ENCODE measurements at places on chromosomes 7 and 10.

- DNase-seq: no peak
Measured at GRCh38 chr10:78045237-78045636, 11.6 kb downstream of the RPS24 start.

GRCh38 chr10:93333278-93333978 lies 148.7 kb downstream of the MYOF start:
- DNase-seq: no peak

DNA sequence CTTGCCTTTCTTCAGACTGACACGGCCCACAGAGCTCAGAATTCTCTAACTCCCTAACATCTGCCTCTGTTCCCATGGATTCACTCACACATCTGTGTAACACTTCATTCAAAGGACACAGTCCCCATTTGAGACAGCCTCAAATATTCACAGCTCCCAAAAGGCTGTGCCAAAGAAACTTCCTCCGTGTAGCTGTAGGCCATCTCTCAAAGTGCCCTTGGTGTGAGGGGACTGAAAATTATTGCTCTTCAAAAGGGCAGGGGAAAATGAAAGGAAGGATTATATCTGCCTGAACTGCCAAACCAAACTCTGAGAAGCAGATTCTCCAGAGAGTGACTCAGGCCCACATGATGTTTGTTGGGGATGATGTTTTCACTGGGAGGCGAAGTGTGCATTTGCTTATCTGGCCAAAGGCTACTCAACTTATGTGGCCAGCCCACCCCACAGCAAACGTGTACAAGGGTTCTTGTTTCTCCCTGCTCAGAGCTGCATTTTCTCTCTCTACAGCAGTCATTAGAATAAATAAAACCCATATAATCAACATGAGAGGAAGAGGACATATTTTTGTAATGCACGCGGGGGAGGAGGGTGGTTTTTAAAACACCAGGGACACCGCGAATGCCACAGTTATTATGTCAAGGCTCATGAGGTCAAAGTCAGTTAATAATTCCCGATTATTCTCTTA lies 302.4 kb upstream of the NFE2L3 start:
- DNase-seq: no peak

DNA sequence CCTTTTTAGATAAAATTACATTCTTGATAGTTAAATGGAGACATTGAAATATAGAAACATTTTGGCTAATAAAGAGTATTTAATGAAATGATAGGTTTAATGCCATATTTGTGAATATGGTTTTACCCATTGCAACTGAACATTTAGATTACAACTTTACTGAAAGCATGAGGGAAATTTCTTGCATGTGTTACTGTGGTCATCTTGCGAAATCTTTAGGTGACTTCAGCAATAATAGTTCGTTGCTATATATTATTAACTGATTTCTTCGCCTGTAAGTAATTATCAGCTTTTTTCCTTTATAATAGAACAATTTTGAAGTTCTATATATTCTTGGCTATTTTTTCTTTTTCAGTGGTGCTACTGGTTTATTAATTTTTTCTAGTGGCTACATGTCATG lies 83.2 kb downstream of the MLLT10 start:
- DNase-seq: no peak

DNA sequence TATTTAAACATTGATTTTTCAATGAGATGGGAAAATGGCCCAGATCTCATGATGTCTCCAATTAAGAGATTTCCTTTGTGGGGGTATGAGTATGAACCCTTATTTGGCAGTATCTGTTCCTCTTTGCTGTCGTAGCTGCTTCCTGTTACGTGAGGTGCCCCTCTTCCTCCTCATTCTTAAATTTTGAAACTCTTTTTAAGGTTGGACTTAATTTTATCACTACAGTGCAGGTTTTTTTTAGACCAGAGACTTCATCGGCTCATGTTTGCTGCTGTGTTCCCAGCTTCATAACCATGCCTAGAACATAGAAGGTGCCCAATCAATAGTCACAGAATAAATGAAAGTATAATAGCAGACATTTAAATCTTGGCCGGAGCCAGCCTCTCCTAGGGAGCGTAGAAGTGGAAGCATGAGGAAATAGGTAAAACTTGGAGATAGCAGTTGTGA lies 2.4 kb downstream of the MIOS start:
- DNase-seq: no peak

DNA sequence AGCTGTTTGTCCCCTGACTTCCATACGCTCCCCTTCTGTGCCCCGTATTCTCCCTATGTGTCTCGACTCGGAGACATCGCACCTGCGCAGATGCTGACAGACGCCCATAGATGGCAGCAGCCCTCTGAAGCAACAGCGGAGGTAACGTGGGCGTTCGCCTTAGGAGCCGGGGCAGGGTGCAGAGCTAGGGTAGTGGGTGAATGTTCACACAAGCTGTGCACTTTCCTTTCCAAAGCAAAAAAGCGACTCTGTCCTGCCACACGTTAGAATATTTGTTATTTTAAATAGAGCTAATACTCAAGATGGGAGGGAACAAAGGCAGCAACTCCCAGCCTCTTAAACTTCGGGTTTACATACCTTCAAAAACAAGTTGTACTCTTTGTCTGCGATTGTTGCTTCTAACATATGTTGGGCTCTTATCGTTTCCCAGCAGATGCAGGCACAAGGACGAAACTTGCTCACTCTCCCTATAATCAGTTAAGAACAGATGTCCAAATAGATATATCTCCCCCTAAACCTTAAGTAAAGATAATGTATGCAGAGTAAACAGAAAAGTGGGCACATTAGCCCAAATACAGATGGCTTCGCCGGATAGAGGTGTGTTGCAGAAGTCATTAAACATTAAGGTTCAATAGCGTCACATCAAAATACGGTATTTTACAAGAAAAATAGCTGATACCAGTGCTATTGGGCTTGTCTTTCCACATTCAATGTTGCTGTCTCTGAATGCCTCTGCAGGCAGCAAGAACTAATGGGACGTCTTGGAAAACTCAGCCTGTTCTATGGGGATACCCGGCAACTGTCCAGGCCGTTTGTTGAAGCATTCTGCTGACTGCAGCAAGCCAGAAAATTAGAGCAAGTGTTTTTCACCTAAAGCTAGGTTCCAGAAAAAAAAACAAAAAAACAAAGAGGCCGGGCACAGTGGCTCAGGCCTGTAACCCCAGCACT lies 340.3 kb upstream of the PRKCQ start:
- peak; percentile 68 for DNase-seq

GRCh38 chr10:75632805-75633462 lies 201.5 kb downstream of the LRMDA start:
- DNase-seq: no peak

- DNase-seq: no peak
Measured at GRCh38 chr7:24956021-24956420, 24.0 kb downstream of the OSBPL3 start.

DNA sequence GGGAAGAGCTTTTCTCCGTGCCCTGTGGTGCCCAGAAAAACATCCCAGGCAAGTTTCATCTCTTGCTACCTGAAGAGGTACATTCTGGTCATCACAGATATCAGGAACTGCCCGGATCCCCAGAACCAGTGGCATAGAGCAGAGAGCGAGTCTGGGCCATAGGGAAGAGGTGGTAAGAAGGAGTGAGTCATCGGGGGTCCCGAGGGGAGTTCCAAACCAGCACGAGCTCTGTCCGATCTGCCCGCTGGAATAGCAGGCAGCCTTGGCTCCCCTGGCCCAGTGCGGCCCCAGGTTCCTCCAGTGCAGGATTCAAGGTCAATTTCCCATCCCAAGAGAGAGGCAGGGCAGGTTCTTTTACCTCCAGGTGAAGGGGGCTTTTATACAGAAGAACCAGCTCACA lies 124.7 kb downstream of the RGS10 start:
- no peak for DNase-seq
